ENCODE measurements at places on chromosomes 7 and 10. TPM values are rescaled to one million over a fixed set of nuclear protein-coding genes. Genes with fewer than 3 reads are reported as not detected.

LRIT1 gene
- total RNA-seq = not detected

ARHGAP22 gene
- total RNA-seq = not detected

CFAP70 gene
- 0.72 TPM for total RNA-seq

YWHAG gene
- total RNA-seq = 62.1 TPM

PRSS2 gene
- not detected for total RNA-seq

SNX10 gene
- total RNA-seq = 22.9 TPM

FGL2 gene
- 0.86 TPM for total RNA-seq

LDB3 gene
- total RNA-seq = 0.05 TPM

HGF gene
- total RNA-seq = not detected

ZNF488 gene
- 0.08 TPM for total RNA-seq

CHST15 gene
- 0.18 TPM for total RNA-seq

AMPH gene
- not detected for total RNA-seq

HOXA2 gene
- not detected for total RNA-seq

TEX47 gene
- not detected for total RNA-seq

CSTF2T gene
- 45.1 TPM for total RNA-seq

UTF1 gene
- not detected for total RNA-seq

SLIT1 gene
- 0.25 TPM for total RNA-seq

RAPGEF5 gene
- 0.29 TPM for total RNA-seq

C10orf71 gene
- total RNA-seq = not detected

ODAD2 gene
- not detected for total RNA-seq

NUTM2A gene
- total RNA-seq = 0.43 TPM

C7orf33 gene
- total RNA-seq = not detected

TWIST1 gene
- total RNA-seq = 0.20 TPM

DUSP5 gene
- 54.2 TPM for total RNA-seq

ANTXRL gene
- not detected for total RNA-seq

HOXA11 gene
- total RNA-seq = not detected

DMBT1 gene
- not detected for total RNA-seq

TRRAP gene
- total RNA-seq = 54.4 TPM

CHN2 gene
- total RNA-seq = 6.3 TPM

Measured in activated naive CD4-positive, alpha-beta T cell treated with anti-CD3 and anti-CD28 coated beads, Interleukin-2, amount 10 ng/mL, durations not matched to agents 5 hours and 36 hours (primary cell).